ENCODE measurements at places on chromosomes 7 and 10. TPM values are rescaled to one million over a fixed set of nuclear protein-coding genes. Genes with fewer than 3 reads are reported as not detected.

- no peak for DNase-seq
Measured at GRCh38 chr7:45456105-45456504, 118.1 kb upstream of the ADCY1 start.

The RTKN2 gene
- 6.5 TPM for total RNA-seq

DNA sequence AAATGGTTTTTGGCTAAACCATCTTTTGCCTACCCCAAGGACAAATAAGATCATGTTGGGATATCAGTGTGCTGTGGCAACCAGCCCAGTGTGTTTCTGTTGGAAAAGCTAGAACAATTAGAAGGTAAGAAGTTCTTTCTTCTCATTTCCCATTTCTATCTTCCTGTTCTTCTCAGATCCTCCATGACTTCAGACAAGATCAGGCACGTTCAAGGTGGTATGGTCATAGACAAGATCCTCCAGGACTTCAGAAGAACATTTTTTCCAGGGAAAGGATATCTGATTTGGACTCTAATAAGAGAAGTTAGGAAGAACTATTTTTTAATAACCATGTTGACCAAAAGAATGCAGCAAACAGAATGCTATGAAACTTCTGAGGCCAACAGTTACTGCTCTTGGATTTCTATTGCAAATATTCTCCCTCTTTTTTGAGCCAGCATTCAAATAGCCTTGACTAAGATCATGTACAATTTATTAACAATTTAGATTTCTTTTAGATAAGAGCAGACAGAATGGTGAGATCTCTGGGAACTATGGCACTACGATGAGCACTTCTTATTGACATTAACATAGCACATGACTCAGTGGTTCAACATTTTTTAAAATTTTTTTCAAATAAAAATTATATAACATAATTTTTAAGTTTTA lies 15.9 kb downstream of the HYCC1 start:
- DNase-seq, result no peak

DNA sequence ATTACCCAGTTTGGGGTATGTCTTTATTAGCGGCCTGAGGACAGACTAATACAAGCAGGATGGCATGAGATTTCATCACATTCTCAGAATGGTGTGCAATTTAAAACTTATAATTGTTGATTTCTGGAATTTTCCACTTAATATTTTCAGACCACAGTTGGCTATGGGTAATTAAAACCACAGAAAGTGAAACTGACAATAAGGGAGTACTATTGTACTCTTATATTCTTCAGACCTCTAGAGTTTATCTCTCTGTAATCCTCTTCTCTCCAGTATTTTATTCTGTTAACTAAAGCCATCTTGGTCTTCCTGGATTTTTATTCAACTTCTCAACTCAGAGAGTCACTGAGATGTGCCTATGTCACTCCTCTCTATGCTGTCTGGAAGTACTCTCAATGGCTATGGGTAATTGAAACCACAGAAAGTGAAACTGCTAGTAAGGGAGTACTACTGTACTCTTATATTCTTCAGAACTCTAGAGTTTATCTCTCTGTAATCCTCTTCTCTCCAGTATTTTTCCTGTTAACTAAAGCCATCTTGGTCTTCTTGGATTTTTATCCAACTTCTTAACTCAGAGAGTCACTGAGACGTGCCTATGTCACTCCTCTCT lies 118.3 kb downstream of the PPP1R17 start:
- no peak for DNase-seq

The IFRD1 gene
- total RNA-seq, result 63.4 TPM

GRCh38 chr7:150979713-150980390 lies 1.7 kb upstream of the KCNH2 start:
- DNase-seq, result no peak

- DNase-seq, result no peak
Measured at GRCh38 chr10:5589011-5589660, 64.4 kb downstream of the CALML3 start.

The TFEC gene
- 2.2 TPM for total RNA-seq

- no peak for DNase-seq
Measured at GRCh38 chr10:76396134-76396533, 964.7 kb downstream of the LRMDA start.

GRCh38 chr10:22368402-22368801 lies 23.1 kb downstream of the SPAG6 start:
- DNase-seq, result no peak

DNA sequence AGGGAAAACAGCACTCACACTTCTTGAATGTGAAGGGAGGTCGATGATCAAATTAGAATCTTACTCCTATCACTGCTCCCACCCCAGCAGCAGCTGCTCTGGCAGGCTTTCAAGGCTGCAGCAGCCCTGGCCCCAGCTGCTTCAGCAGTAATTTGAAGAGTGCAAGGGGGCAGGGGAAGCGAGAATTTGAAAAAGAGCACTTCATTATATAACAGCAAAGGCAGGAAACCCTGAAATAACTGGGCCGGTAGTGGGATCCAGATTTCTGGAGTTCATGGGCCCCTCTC lies 44.9 kb downstream of the MYPN start:
- peak; percentile 61 for DNase-seq

DNA sequence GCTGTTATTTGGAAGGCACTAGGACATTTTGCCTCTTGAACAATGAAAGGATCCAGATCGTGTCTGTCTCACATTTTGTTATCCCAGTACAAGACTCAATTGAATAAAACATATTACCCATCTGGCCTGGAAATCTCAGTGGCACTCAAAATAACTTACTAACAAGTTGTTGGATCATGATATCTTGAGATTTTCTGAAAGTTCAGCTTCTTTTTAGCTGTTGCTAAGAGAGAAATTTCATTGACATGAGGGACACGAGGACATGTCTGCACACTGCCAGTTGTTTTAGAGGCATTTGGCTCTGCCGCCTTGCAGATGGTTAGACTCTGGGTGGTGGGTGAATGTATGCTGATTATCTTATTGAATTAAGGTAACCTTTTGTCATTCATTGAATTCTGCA lies 41.0 kb downstream of the KAT6B start:
- DNase-seq, result no peak

DNA sequence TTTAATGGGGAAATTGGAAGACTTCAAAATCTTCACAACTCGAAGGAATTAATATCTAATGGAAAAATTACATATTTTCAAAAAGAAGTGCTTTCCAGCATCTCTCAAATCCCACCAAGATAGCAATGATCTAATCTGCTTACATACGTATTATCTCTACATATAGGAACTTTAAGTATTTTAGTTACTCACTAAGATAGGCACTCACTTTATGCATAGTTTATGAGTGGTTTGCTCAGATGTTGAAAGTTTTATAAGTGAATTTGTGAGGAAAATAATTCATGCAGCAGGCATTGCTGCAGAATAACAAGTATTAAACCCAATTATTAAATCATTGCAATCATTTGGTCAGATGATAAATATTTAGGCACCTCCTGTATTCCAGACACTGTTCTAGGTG lies 2.3 kb upstream of the CYTH3 start:
- DNase-seq, result no peak

The SUN3 gene
- not detected for total RNA-seq

The TRIM56 gene
- 10.1 TPM for total RNA-seq

- no peak for DNase-seq
Measured at GRCh38 chr10:120342115-120342714, 114.8 kb upstream of the PLPP4 start.

- DNase-seq, result no peak
Measured at GRCh38 chr10:113528876-113529275, 24.0 kb upstream of the HABP2 start.

GRCh38 chr7:92987095-92987494 lies 130.7 kb downstream of the SAMD9 start:
- DNase-seq, result peak; percentile 8

- DNase-seq, result no peak
Measured at GRCh38 chr7:25025218-25025671, 45.3 kb upstream of the OSBPL3 start.

GRCh38 chr7:39594988-39595620 lies 28.3 kb upstream of the RALA start:
- peak; percentile 69 for DNase-seq

The AZGP1 gene
- 39.4 TPM for total RNA-seq

- no peak for DNase-seq
Measured at GRCh38 chr10:16603308-16603707, 81.6 kb upstream of the C1QL3 start.

The GPR141 gene
- total RNA-seq, result 5.7 TPM

The PCGF6 gene
- 8.9 TPM for total RNA-seq

The GIMAP5 gene
- total RNA-seq, result 11.5 TPM

DNA sequence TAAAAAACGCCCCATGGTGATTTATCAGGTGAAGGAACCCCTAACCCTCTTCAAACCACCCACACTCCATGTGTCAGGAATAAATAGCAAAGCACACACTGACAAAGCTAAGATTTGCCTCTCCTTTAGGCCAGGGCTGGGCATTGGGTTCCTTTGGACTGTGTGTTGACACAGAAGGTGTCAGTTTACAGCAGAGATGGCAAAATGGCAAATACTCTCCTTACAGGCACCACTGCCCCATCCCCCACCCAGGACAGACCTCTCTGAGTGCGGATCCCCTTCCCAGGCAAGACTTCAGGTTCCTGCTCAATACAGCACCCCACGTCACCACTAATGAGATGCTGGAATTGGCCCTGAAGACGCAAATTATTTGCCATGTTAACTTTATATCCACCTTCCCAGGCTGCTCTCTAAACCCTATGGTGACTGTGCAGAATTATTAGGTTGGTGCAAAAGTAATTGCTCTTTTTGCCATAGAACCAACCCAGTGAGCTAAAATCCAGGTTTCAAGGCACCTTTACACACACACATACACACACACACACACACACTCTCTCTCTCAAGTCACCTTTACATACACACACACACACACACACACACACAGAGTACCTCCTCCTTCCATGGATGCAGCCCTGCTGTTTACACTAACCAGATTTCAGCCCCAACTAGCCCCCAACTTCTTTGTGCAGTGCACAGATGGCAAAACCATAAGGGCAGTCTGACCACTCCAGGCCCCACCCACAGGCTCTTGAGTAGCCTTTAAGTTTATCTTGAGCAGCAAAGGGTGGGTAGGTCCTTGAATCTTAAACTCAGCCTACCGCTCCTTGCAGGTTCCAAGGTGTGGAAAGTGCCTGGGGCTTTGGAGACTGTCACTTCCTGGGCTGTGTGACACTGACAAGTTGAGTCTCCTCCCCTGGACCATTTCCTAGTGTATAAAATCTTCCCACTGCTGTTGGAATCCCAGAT lies 4.0 kb upstream of the ZCCHC24 start:
- no peak for DNase-seq

DNA sequence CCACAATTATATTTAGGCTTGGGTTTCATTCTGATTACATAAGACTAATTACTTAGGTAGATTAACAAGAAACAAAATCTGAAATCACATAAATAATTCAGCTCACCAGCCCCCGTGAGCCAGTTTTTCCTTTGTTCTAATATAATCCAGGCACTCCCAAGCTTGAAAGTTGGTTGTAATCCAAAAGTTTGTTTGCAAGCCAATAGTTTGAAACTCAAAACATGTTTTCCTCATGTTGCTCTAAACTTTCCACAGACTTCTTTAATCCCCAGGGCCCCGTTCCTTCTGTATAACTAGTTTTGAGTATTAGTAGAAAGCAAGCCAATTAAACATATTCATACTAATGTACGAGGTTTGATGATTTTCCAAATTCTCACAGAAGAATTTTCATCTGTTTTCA lies 56.1 kb downstream of the SP8 start:
- peak; percentile 68 for DNase-seq

GRCh38 chr7:128115336-128115820 lies 84.1 kb upstream of the LRRC4 start:
- no peak for DNase-seq

The ITGA8 gene
- 17.5 TPM for total RNA-seq

The RSPH10B gene
- total RNA-seq, result 0.20 TPM

DNA sequence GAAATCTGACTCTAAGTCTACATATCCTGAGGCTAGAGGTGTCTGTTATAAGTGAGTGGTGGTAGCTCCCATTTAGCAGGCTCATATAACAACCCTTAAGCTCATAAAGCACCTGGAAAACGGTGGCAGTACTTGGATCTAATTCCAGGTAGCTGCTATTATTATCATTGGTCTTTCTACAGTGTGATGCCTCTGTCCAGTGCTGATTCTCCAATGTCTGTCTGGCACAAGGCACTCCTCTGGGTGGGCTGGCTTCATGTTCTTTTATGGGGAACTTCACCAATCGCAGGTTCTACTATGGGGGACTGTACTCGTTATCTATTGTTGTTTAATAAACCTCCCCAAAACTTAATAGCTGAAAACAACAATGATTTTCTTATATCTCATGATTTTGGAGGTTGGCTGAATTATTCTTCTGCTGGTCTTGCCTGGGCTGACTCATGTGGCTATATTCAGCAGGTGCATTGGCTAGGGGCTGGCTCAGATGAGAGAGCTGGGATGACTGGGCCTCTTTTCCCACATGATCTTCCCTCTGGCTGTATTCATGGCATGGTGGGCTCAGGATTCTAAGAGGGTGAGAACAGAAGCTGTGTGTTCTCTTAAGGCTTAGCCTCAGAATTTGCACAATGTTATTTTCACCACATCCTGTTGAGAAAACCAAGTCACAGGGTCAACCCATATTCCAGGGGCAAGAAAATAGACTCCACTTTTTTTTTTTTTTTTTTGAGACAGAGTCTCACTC lies 93.0 kb upstream of the PCGF5 start:
- DNase-seq, result no peak
